Activated T-cell treated with anti-CD3 and anti-CD28 coated beads, Interleukin-2, amount 50 U/mL, for 72 hours (primary cell): ENCODE measurements at places on chromosomes 5 and 9.

DNA sequence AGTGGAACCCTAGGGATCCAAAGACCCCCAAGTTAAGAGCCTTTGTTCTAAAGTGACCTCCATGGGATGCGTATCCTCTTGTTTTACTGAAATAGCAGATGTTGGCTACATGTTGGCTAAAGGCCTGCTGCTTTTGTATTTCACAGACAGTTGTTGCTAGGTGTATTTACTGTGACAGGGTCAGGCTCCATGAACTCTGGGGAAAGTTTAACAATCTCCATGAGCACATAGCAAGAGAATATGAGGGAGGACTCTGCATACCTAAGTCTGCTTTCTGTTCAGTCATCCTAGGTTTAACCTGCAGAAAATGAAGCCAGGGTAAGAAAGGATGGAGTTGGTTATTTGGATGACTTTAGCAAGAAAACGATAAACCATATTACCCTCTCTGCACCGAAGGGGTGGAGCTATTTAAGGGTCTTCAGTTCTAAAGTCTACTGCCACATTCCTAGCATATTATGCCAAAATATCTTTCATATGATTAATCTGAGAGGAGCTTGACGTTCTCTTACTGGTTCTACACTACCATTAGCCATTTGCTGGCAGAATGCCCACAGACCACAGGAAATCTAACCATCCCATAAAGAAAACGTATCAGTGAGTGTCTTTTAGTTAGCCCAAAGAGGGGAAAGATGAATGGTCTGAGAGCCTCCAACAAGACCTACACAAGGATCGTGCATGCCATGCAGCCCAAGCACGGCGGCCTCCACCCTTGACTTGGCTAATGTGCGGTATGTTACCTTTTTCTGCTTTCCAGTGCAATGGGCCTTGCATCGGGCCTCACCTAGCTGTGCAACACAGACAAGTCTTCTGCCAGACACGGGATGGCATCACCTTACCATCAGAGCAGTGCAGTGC is 127.8 kb downstream of the SAXO1 start:
- no peak for DNase-seq

DNA sequence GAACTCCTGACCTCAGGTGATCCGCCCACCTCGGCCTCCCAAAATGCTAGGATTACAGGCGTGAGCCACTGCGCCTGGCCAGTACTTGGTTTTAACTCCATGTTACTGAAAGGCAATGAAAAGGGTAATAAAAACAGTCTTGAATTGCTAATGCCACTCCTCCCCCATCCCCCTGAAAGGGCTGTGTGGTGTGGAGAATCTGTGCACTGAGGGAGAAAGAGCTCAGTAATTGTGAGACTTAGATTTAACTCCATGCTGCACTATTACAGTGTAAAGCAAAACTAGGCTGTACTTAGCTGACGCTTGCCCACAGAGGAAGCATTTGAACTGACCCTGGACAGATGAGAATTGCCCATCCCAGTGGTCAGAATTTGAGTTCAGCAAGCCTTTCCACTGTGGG is 1662.4 kb upstream of the ACO1 start:
- DNase-seq, result no peak

- DNase-seq, result peak; percentile 68
Observed at GRCh38 chr9:129895376-129896268, 60.4 kb downstream of the USP20 start.

DNA sequence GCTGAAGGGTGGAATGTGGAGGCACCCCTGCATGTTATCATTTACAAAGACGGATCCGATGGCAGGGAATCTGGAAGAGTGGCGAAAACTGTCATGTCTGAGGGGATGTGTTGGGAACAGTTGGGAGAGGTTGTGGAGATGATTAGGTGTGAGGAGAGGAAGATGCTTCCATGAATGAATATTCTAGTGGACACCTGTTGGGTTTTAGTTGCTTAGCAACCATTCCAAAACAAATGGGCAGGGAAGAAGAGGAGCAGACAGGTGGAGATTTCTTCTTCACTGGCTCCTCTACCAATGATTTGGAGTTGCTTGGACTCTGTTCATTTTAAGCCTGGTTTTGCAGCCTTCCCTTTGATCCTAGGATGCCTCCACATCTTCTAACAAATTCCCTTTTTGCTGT is 465.3 kb upstream of the CLINT1 start:
- no peak for DNase-seq

GRCh38 chr9:80066931-80067330 is 495.2 kb downstream of the TLE4 start:
- DNase-seq, result no peak

DNA sequence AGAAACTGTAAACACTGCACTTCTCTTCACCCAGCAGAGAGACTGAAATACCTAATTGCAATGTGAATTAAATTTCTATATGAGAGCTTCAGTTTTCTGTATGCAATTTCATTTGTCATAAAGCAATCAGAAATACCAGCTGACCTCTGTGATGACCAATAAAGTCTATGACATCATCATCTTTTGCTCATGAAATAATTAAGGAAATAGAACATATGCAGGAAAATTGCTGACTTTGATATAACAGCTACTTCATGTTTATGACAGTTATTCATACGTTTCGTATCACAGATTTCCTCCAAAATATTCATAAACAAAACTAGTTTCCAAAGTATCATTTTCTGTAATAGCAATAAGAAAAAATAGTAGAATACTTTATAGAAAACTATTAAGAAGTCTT is 652.3 kb downstream of the SLCO4C1 start:
- no peak for DNase-seq

DNA sequence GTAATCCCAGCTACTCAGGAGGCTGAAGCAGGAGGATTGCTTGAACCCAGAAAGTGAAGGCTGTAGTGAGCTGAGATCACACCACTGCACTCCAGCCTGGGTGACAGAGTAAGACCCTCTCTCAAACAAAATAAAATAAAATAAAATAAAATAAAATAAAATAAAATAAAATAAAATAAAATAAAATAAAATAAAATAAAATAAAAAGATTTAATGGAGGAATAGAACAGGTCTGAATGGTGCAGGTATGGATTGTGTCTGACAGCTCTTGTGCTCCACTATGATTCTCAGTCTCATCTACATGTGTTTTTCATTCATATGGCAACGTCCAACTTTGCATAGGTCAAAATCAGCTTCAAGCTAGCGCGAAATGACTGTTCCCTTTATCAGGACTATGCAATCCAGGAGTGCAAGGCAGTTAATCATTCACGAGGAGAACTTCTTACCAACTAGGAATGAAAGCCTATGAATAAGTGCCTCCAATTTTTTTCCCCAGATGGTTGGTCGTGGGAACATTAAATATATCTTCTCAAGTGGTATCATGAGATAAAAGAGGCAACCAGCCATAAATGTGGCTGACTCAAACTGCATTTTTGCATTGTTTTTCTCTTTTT is 1392.3 kb upstream of the CDH9 start:
- no peak for DNase-seq

- peak; percentile 77 for DNase-seq
Observed at GRCh38 chr5:14816999-14817761, 54.4 kb downstream of the ANKH start.

- no peak for DNase-seq
Observed at GRCh38 chr5:179141867-179142266, 81.7 kb downstream of the ZNF354C start.
